Forelimb muscle (tissue), 1 donor: ENCODE measurements at places on chromosomes 7 and 10. TPM values are rescaled to one million over a fixed set of nuclear protein-coding genes. Genes with fewer than 3 reads are reported as not detected.

AOAH gene
- 2.5 TPM for polyA plus RNA-seq

ARPC1A gene
- 55.8 TPM for polyA plus RNA-seq

DNA sequence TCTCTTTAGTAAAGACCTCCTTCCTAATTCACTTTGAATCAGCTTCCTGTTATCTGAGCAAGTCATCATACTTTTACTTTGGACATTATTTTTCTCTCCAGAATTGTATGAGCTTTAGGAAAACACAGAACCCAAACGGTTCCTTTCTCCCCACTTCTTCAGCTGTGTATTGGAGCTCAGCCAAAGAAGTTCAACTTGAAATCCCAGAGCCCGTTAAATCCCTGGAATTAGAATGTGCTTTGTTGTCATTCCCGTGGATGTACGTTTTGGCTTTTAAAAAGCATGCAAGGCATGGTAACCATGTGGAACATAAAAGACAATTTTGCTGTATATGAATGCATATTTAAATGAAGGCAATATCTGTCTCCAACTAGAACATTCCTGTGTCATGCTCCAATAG is 46.6 kb downstream of the AGMO start:
- peak; percentile 66 for DNase-seq

LAMB1 gene
- 406 TPM for polyA plus RNA-seq

DNA sequence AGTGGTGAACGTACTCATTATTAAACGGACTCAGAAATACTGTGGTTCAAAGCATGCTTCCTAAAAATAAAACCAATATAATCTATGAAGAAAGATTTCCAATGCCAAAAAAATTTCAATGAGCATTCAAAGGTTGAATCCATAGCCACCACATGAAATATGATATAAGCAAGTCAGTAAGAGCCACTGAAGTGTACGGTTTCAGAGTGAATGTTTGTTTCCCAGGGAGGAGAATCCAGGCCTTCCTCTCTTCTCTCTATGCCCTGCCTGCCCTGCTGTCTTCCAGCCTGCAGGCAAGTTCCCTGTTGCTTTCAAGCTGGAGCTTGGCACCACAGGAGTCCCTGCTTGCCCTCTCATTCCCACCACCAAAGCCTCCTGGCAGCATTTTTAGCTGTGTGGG is 1171.6 kb upstream of the C7orf33 start:
- DNase-seq, result no peak

- no peak for DNase-seq
These were observed 59.7 kb downstream of the LCOR start for GRCh38 chr10:96891840-96892239.

CYP2C19 gene
- not detected for polyA plus RNA-seq

DNA sequence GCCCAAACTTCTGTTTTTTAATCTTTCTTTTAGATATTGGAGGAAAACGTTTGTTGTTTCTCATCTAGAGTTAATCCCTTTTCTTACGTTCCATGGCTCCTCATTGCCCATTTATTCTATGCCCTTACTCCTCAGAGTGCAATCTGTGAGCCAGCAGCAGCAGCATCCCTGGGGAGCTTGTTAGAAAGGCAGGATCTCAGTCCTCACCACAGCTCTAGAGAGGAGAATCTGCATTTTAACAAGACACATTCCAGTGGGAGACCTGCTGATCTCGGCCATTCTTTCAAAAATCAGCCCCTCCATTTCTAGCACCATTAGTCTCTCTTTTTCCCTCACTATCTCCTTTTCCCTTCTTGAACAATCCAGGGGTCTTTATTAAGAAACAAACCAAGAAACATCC is 84.4 kb upstream of the NOBOX start:
- no peak for DNase-seq

DNA sequence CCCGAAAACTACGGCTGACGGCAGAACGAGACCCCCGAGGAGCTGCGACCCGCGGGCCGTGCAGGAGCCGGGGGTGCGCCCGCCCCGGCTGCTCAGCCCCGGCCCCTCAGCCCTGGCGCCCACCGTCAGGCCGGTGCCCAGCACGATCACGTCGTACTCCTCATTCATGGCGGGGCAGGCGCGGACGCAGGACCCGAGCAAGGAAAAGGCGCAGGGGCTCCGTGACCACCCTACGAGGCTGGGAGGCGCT is 218 bp downstream of the GDI2 start:
- DNase-seq, result no peak

- DNase-seq, result no peak
These were observed 220.0 kb upstream of the TCERG1L start for GRCh38 chr10:131531265-131532190.

DNA sequence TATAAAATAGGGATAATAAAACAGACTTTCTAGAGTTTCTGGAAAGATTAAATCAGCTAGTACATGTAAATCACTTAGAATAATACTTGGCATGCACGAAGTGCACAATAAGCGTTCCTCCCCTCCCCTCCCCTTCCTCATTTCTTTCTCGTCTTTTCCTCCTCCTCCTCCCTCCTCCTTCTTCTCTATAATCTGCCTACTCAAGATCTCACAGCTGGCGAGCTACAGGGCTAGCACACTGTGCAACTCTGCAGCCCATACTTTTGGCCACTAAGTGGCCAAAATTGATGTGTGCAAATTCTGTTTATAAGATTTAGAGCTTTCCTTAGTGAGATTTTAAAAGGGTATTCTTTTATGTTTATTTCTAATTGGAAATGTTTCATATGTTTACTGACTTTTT is 565.3 kb downstream of the PHTF2 start:
- DNase-seq, result no peak

DNA sequence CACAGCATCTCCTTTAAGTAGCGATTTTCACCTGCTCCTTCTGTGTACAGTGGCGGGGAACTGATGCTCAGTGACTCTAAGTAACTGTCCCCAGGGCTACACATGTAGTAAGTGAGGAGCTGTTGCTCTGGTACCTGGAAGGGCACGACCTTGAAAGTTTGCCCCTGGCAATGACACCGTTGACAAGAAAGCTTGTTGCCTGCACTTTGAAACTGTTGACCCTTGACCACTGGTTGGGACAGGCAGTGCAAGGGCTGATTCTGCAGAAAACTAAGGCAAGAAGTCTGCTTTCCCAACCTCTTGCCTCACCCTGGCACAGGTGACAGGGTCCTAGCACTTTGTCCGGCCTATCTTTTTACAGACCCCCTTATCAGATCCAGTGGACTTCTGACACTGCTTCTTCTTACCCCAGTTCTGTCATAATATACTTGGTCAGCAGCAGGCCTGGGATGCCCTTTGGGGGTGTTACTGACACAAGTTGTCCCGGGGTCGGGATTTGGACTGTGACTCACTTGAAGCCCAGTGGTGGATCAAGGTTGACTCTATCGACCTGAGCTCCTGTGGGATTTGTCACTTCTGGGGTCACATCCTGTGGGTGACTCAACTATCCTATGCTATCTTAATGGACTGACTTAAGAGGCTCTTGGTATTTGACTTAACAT is 5.8 kb downstream of the ACSL5 start:
- no peak for DNase-seq

- DNase-seq, result no peak
These were observed 26.7 kb upstream of the DNAJB6 start for GRCh38 chr7:157309988-157310668.

AMPH gene
- polyA plus RNA-seq, result 7.0 TPM

DNA sequence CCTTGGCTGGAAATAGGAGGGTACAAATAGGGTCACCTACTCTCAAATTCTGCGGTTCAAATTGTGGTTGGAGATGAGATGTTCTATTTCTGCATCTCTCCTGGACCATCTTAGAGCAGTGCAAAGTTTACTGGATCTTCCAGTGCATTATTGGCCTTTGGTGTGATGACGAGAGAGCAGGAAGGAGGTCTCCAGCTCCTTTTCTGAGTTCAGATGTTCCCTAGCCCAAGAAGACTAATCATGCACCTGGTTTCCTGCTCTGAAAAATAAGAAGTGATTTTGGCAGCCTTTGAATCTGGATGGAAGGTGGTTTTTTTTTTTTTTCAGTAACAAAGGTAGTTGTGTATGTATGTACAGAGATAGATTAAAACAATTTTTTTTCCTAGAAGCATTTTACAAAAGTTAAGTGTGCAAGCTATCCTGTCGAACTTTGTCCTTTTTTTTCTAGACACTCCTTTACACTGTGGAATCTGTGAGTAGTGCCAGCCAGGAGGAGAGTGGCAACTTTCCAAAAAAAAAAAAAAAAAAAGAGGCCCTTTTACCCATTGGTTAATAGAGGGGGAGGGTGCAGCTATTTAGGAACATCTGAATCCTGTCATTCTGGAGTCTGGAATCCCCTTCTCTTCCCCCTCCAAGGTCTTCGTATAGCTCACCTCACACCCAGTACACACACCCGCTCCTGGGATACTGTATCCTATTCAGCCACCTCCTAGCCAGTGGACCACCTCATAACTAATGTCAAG is 26.3 kb downstream of the PAPSS2 start:
- DNase-seq, result no peak

GRCh38 chr7:24576171-24577025 is 3.1 kb downstream of the PALS2 start:
- no peak for DNase-seq

DNA sequence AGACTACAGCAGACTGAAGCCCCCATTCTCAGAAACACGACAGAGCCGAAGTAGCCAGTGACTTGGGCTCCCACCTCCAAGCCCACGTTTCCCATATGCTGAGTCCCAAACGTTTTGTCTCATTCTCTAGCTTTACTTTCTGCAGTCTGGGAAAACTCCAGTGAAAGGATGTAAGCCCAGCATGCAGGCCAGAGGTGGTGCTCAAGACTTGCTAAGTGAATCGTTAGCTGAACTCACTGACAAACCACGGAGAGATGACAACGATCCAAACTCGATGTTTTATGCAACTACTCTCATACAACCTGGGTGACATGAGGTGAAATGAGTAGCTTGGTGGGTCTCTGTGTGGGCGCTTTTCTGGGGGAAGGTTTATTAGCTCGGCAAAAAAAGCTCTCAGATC is 731.8 kb downstream of the SUGCT start:
- no peak for DNase-seq

GRCh38 chr7:40162516-40162915 is 27.7 kb downstream of the SUGCT start:
- DNase-seq, result no peak

GRCh38 chr10:25100141-25100540 is 74.7 kb upstream of the GPR158 start:
- no peak for DNase-seq

- DNase-seq, result peak; percentile 46
These were observed 33.1 kb upstream of the NEUROD6 start for GRCh38 chr7:31373337-31374289.

GRCh38 chr7:95509199-95509598 is 23.5 kb downstream of the ASB4 start:
- no peak for DNase-seq

PYROXD2 gene
- polyA plus RNA-seq, result 13.7 TPM

DNA sequence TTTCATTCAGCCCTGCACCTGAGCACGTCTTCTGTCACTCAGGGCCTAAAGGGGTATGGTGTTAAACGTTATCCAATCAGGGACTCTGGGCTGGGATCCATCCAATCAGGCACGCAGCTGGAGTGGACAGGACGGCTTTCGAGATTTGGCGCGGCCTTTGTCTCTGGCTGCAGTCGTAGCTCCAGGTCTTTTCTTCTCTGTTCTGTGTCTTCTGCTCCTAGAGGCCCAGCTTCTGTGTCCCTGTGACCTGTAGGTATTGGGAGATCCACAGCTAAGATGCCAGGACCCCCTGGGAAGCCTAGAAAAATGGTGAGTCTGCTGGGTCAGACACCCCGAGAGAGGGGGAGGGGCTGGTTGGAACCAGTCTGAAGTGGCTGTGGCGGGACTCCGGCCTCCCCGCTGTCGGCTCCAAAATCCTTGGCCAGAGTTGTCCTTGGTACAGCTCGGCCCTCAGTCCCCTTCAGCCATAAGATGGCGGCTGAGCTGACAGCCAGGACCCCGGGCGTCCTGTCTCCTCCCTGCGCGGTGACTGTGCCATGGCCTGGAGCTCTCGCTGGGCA is 11.7 kb upstream of the ZNF680 start:
- no peak for DNase-seq

DNA sequence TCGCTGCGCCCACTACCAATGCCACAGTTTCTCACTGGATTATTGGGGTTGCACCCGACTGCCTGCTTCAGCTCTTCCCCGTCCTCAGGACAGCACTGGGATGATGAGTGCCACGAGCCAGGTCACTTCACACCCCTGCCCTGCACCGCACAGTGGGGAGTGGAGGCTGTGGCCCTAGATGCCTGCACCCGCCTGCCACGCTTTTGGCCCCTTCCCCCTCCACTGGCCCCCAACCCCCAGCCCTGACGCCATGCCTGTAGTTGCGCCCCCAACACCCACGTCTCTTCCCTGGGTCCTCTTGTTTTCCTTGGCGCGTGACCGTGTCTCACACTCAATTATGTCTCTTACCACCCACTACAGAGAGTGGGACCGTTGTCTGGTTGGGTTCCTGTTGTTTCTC is 134.3 kb downstream of the VIPR2 start:
- DNase-seq, result no peak

GRCh38 chr7:124768525-124768924 is 2.9 kb upstream of the GPR37 start:
- no peak for DNase-seq

DNA sequence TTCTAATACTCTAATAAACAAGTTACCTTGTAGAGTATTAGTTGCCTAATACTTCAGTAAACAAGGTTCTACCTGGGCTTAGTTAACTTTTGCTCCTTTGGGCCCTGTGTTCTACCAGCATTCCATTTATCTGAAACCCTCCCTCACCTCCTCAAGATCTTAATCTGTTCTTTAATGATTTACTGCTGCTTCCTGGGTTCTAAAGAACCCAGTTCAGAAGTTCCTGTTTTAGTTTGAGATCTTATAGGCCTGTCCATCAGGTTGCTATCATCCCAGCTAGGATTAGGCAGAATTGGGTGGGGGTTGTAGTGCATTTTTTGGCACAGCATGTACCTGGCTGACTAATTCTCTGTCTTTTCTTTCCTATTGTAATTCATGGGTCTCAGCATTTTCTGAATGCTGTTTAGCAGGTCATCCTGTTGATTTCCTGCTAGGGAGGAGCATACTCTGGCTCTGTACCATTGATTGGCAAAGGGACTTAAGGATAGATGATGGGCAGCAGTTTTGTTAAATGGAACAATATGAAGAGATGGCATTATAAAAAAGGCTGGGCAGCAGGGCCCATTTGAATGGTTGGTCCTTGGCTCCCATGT is 53.7 kb upstream of the TMEM248 start:
- DNase-seq, result no peak

GRCh38 chr7:30656006-30656957 is 26.0 kb downstream of the CRHR2 start:
- no peak for DNase-seq
